ENCODE measurements at places on chromosomes 3 and 15.

DNA sequence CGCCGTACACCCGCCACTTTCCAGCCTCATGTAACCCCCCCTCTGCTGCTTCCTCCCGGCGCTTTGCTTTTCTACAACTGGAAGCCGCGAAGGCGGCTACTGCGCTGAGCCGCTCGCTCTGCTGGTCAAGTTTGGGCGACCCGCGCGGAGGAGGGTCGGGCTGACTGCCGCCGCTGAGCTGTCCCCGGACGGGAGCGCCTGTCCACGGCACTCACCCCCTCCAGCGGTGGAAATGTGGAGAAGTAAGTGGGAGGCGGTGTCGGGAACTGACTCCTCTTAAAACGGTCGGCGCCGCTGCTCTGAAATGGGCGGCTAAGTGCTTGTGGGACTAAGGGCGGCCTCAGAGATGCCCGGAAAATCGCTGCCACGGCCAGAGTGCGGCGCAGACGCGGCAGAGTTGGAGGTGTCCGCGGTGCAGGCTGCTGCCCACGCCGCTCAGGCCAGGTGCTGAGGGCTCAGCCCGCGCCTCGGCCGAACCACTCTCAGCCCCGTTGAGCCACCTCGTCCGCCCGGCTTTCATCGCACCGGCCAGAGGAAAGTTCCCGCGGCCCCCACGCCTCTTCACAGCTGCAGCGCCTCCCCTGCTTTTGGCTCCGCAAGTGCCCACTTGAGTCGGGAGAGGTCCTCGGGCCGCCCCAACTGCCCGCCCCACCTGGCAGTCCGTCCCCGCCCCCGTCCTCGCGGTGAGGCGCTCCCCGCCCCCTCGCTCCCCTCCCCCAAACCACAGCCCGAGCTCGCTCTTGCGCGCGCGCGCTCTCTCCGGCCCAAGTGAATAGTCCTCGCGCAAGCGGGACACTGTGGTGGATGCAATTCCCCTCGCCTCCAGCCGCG, at the start of gene EPHA6:
Gene EPHA6, plus strand, starts transcription at position 775 of the 831 bp plus-strand sequence.
- DNase-seq = peak; percentile 48

- peak; percentile 93 for DNase-seq
Observed at GRCh38 chr3:129211772-129212171, 28.1 kb upstream of the CNBP start.

DNA sequence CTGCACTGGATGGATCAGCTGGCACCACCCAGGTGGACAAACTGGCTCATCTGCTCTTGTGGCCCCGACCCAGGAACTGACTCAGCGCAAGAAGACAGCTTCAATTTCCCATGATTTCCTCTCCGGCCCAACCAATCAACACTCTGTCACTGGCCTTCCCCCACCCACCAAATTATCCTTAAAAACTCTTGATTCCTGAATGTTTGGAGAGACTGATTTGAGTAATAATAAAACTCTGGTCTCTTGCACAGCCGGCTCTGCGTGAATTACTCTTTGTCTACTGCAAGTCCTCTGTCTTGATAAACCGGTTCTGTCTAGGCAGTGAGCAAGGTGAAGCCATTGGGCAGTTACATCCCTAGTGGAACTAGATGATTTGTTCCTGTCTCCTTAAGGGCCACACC, 16.1 kb downstream of the BDH1 start:
- no peak for DNase-seq

DNA sequence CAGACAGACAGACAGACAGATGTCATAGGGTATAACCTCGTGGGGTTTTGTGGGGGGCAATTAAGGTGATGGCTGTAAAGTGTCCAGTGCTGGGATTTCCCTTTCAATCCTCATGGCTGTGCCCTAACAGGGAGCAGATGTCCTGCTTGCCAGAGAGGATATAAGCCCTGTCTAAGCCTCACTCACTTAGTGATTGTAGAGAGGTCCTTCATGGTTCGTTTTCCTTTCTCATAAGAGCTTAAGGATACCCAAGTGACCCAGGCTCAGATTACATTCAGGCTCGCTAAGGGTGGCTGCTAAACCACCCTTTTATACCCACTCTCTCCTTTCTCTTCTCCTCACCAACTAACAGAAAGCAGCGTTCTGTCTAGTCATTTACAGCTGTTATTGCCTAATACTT, 19.2 kb downstream of the LYSMD2 start:
- no peak for DNase-seq

DNA sequence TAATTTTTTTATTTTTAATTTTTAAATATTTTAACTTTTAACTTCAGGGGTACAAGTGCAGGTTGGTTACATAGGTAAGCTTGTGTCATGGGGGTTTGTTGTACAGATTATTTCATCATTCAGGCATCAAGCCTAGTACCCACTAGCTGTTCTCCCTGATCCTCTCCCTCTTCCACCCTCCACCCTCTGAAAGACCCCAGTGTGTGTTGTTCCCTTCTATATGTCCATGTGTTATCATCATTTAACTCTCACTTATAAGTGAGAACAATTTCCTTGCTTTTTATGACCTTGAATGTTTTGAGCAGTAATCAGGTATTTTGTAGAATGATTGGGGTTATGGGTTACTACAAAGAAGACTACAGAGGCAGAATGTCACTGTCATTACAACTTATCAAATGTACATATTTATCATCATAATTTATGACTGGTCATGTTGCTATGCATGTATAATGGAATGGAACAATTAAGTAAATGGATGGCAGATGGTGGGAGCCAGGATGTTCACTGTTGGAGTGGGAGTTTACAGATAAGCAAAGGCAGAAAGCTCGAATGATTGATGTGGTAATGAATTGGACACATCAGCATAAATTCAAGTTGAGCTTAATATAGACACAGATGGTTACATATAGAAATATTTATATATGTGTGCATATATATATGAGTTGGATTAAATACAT, 563.8 kb upstream of the ROBO1 start:
- no peak for DNase-seq

DNA sequence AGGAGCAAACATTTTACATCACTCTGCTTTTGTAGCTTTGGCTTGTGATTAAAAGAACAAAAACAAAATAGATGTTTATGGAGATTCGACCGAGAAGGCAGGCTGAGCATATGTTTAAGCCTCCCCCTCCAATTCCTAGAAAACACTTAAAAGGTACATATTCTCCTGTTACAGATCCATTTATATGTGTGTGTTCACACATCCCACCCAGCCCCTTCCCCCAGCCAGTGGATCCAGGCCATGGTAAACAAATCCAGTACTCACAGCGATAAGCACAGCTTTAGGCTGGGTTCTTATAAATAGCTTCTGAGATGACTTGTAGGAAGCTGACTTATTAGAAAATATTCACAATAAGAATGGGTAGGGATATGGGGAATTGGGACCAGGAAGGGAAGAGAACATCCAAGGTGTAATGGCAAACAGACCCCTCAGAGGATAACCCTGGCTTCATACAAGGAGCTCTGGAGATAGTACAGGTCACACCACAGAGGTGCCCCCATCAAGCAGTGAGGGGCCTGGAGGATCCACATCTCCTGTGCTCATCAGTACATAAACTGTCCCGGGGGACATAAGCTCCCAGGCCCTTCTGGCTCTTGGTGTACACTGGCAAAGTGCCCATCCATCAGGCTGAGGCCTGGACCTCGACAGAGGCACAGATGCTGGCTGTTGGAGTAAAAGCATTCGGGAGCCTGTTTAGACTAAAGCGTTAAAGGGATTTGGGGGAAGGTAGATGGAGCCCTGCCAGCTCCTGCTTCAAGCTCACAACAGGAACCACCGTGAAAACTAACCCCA, 70.0 kb upstream of the UBE2E1 start:
- peak; percentile 49 for DNase-seq

- peak; percentile 81 for DNase-seq
Observed at GRCh38 chr3:187186801-187187421, 10.4 kb upstream of the RTP1 start.

DNA sequence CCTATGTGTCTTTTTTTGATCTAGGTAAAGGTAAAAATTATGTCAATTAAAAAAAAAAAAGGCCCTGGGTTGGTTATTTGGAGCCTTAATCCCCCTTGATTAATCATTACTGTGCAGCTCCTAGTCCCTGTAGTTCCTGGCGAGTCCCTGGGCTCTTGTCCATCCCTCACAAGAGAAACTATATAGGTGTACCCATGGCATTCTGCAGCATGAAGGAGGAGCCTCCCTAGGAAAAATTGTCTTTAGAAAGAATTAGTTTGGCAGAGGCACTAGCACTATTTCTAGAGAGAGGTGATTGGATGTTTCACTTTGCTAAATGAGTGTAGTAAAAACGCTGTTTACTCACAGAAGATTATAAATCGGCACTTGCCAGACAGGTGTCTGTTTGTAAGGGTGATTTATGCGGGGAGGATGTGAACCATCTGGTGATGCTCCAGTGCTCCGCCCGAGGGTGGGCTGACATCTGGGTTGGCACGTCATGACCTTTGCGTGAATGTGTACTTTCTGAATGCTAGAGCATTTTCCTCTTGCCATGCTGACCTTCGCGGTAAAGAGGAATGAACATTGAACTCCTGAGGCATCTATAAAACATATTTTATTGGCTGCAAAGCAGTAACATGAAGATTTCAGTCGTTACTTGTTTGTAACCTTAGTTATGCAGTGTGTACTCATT, 12.6 kb downstream of the PLCL2 start:
- DNase-seq = peak; percentile 76

- DNase-seq = no peak
Observed at GRCh38 chr3:97470481-97470880, 294.1 kb upstream of the ARL6 start.

DNA sequence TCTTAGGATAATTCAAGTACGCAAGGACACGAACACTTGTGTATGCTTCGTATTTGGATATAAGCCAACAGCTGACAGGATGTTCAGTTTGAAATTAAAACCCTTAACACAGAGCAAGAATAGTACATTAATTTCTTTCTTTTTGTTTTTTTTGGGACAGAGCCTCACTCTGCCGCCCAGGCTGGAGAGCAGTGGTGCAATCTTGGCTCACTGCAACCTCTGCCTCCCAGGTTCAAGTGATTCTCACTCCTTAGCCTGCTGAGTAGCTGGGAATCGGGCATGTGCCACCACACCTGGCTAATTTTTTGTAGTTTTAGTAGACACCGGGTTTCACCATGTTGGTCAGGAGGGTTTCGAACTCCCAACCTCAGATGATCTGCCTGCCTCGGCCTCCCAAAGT, 32.4 kb downstream of the TOMM70 start:
- DNase-seq = peak; percentile 6

- DNase-seq = no peak
Observed at GRCh38 chr3:53069422-53070068, 23.7 kb upstream of the SFMBT1 start.

DNA sequence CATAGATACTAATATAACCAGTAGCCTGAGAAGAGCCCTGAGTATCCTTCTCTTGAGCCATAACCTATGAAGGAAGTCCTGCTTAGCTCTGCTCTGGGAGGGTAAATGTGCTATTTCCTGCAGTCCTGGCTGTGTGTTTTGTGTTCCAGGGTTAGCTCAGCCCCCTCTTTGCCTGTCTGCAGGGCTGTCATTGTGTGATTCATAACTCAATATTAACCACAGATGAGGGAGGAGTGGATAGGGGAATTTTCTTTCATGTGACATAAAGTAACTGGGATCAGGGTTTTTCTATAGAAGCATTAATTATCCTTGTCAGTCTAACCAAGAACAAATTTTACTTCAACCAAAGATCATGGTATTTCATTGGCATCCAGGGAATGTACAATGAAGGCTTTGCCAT, 183.3 kb upstream of the ZBTB20 start:
- peak; percentile 69 for DNase-seq

DNA sequence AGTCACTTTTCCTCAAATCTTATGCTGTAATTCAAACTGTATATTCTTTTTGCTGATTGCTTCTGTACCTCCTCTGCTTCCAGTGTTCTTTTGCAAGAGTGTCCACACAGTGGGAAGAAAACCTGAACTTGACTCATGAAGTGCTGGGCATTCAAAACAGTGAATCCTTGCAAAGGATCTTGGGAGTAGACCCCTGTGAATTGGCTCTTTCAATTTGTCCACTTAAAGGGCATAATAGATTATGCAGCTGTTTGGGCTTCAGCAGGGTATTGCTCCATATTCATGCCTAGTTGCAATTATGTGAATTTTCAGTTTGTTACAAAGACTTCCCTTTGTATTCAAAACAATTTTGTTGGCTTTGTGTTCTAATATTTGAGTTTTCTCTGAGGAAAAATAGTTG, 11.4 kb downstream of the ZFAND6 start:
- peak; percentile 76 for DNase-seq

DNA sequence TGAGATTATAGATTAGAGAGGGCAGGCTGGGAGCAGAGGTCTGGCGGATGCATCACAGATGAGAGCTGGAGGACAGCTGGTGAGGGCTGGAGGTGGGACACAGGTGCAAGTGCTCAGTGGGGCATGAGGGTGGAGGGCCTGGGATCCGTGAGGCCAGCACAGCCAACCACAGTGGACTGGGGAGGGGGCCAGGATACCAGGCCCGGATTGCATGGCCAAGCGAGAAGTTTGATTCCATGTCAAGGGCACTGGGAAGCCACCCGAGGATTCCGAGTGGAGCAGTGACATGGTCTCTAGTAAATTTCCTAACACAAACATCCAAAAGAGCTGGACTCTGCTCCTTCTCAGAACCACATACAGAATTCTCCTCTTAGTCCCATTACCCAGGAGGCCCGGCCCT, 44.0 kb upstream of the SLC41A3 start:
- DNase-seq = no peak
